ENCODE measurements at places on chromosomes 1 and 21.
A peak's percentile ranks its signal among the peaks of the same experiment; 100 is the strongest.

- no peak for DNase-seq
These were observed 14.1 kb upstream of the LMNA start for GRCh38 chr1:156100205-156100995.

GRCh38 chr1:59477286-59477685 is 180.4 kb downstream of the FGGY start:
- peak; percentile 80 for DNase-seq

GRCh38 chr1:152919071-152919470 is 10.7 kb downstream of the IVL start:
- DNase-seq, result no peak

DNA sequence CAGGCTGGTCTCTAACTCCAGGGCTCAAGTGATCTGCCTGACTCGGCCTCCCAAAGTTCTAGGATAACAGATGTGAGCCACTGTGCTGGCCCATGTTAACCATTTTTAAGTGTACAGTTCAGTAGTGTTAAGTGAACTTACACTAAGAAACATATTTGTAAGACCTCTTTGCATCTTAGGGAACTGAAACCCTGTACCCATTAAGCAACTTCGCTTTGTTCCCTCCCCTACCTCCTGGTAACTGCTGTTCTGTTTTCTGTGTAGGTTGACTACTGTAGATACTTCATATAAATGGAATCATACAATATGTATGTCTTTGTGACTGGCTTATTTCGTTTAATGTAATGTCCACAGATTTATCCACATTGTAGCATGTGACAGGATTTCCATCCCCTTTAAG is 11.0 kb downstream of the NUDC start:
- no peak for DNase-seq

GRCh38 chr1:49052102-49052501 is 275.4 kb upstream of the BEND5 start:
- no peak for DNase-seq

DNA sequence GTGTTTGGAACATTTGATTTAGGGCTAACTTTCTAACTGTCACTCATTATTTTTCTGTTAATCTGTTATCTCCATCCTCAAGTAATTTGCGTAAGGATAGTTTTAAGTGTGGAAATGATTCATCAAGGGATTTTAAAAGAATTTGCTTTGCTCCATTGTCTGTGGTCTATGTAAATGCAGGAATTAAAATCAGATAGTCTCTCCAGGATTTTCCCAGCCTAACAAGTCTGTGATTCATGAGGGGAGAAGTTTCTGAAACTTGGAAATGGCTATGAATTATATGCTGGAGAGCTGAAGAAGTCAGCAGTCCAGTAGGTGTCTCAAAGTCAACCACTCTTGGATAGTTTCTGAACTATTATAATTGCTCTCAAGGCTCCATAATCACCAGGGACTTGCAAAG is 264.5 kb downstream of the MRPL39 start:
- DNase-seq, result no peak

DNA sequence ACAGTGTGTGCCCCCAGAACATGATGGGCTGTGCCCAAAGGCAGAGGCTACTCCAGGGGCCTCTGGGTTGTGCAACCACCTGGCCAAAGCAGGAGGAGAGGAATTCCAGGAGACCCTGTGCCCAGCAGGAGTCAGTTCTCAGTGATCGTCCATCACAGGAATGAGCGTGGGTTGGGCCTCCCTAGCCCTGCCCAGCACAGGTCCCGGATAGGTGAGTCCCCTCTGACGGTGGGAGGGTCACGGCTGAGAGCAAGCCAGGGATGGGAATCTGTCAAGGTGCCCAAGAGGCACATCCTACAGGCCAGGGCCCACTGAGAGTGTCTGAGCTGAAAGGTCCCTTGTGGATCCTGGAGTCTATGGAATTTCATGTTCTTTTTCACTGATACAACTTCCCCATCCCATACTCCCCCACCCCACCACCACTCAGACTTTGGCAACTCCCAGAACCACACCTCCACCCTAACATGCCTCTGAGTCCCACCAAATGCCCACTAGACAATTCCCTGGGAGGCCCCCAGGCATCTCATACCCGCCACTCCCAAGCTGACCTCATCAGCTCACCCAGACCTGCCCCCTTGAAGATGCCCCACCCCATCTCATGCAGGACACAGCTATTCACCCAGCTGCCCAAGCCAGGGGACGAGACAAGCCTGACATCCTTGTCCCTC is 3.1 kb downstream of the GJB4 start:
- no peak for DNase-seq

- DNase-seq, result no peak
These were observed 210.2 kb downstream of the SLC44A5 start for GRCh38 chr1:75400716-75401115.

DNA sequence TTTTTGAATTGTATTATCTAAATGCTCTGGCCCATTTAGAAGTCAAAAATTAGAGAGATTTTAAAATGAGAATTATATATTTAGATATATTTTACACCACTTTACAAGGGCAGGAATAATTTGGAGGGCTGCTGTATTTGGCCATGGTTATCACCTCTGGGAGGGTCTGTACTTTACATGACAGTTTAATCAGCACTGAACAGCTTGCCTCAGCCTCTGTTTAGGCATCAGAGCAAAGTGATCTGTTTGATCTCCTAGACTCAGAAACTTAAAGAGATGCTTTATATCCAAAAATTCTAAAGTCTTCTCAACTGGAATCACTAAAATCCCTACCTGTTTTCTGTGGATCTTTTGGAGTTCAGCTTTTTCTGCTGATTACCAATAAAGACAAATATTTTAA is 5.4 kb upstream of the SPTA1 start:
- no peak for DNase-seq

DNA sequence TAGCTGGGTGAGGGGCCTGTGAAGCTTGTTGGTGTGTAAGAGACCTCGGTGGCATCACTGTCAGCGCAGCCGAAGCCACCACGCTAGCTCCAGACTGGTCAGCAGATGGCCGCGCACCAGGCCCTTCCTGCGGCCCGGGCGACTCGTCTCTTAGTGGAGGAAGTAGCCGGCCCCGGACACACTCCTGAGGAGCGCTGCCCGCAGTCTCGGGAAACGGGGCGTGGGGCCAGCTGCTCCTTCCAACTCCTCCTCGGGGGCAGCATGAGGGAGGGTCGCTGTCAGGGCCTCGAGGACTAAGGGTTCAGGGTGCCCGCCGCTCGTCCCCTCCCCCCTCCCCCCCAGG is 20.4 kb downstream of the H3-3A start:
- no peak for DNase-seq

GRCh38 chr21:35511696-35512162 is 462.6 kb upstream of the RUNX1 start:
- DNase-seq, result no peak

DNA sequence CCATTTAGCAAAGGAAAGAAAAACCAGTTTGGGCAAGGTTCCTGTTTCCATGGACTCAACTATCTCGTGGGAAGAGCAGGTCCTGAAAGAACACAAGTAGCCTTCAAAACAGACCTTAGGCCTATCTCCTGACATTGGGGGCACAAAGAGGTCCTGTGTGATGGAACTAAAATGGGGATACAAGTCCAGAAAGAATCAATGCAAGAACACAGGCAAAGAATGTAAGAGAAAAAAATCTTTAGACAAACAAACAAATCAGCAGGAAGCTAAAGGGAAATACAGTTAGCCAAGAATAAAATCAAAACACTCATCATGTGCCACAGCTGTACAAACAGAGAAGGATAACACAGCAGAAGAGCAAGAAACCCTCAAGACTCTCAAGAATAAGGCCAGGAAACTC is 28.2 kb downstream of the SLC30A10 start:
- no peak for DNase-seq

- DNase-seq, result no peak
These were observed 27.7 kb downstream of the RAB7B start for GRCh38 chr1:205975387-205975998.

DNA sequence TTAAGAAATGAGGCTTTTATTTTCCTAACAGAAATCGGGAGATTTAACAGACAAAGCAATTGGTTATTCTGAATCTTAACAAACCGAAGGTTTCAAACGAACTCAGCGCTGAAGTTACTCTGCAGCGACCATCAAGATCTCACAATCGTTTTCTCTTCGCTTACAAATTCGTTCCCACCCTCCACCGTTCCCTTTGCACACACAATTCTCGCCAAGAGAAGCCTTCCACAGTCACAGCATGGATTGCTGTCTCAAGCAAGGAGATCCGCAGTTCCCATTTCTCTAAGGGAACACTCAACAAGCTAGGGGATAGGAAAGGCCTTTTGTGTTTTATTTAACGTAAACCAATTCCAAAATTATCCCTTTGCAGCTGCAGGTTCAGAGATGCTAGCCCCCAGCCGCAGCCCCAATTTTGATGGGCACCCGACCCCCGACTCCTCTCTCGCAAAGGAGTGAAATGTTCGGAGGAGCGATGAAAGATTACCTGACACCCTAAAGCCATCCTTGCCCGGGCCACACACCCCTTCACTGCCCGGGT is 755 bp downstream of the FBXO42 start:
- DNase-seq, result no peak

DNA sequence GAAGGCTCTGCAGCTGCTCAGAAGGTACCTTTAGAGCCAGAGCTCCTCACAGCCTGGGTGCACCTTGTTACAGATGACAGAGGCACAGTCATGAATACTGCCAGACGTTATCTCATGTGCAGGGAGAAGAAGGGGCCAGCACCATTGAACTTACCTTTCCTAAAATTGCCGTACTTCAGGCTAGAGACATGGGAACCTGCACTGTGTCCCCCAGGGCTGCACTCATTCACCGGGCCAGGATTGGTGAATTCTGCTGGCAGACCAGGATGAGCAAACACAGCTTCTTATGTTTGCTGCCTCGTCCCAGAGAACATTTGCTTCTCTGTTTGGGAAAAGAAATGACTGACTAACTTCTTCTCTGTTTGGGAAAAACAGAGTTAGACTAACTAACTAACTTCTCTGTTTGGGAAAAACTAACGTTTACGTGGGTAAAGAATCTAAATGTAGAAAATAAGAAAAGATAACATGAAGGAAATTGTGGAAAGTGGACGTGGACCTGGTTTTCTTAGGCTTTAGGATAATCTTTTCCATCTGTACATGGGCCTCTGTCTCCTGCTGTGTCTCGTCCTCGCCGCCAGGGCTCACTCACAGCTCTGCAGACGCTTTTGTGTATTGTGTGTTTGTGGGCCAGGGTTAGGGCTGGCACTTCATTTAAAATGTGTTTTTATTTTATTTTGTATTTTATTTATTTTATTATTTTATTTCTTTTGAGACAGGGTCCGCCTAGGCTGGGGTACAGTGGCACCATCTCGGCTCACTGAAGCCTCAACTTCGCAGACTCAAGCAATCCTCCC is 9.9 kb downstream of the OBSCN start:
- DNase-seq, result no peak

DNA sequence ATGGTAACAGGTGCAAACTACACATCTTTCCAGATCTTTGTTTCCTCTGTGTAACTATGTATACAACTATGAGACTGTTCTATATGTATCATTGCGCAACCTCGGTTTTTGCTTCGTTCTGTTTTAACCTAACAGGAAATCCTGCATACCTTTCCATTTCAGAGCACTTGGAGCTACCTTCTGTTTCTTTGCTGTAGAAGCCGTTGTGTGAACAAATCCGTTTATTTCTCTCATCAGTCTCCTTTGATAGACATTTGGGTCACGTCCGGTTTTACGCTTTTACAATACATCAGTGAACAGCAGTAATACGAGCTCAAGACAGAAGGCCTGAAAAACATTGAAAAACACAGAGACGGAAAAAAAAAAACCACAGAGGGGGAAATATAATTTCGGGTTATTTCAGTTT is 10.5 kb downstream of the ATP5IF1 start:
- DNase-seq, result no peak

DNA sequence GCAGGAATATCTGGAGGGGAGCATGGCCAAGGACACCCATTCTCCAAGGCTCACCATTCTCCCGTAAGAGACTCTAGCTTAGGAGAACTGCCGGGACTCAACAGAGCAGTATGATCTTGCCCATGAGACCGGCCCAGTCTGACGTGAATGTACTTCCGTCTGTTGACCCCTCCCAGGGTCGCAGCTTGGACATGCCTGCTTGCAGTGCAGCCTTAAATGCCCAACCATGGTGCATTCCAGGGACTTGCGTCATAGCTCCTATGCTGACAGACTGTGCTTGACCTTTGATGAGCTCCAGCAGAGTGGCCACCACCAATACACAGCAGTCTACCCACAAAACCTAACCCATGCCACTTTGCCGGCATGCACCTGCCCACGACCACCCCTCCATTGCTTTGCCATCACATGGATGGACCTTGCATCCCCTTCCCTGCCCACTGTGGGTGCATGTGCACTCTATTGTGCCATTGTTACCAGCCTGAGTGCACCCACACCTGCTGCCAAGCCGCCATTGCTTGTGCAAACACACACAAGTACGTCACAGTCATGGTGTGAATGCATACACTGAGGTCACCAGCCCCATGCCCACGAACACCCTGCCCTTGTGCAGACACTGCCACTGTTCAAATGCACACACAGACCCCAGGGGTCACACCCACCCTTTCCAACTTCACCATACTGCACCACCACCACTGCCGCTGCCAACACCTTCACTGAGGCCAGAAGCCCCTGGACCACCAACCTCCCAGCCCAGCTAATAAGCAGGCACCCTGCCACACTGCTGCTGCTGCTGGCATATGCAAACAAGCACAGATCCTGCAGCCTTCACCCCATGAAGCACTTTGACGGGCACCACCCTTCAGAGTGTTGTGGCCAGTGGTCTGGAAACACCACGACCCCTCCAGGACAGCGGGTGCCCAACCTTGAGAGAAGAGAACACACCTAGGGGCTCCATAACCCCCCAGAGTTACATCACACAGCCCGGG is 1141.3 kb downstream of the BRINP3 start:
- DNase-seq, result no peak

- DNase-seq, result no peak
These were observed 41.5 kb downstream of the CHIA start for GRCh38 chr1:111332190-111332589.

DNA sequence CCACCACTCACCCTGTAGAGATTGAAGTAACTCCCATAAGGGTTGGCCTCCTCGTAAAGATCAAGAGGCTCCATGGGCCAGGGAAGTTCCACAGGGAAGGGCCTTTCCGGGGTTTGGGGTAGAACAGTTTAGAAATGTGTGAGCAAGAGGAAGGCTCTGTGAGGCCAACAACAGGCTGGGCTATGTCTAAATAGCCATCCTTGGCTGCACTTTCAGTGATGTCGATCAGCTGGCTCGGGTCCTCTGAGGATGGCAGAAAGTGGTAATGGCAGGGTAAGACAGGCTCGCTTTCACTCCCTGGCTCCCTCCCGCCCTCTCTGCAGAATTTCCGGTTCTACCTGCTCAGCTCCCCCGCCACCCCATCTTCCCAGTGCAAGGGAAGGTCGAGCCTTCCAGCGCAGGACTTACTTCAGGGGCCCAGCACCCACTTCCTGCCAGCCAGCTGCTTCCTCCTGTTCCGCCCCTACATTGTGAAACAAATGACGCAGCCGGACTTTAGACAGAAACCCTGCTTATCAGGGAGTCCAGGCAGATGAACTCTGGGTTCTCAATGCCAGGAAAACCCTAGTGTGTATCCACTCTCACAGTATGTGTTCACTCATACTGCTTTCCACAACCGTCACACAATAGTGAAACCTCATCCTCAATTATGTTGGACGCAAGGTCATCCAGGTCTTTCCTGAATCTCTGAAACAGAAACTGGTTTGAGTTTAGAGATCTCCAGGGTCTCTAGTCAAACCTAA is 7.3 kb downstream of the F11R start:
- peak; percentile 77 for DNase-seq
